ENCODE measurements at places on chromosomes 3 and 15.

- H3K27me3 ChIP-seq: no peaks in the 10 kb centered on the region
- H3K27ac ChIP-seq: no peak overlapping the region
- H3K4me3 ChIP-seq: no peak overlapping the region
- no peak for DNase-seq
- H3K36me3 ChIP-seq: no peaks in the 10 kb centered on the region
Observed at GRCh38 chr15:33150971-33151370, 43.5 kb downstream of the FMN1 start.

- no peaks in the 10 kb centered on the region for H3K36me3 ChIP-seq
- no peak for DNase-seq
- no peak overlapping the region for H3K27ac ChIP-seq
- H3K27me3 ChIP-seq: peaks cover 9% of the 10 kb centered on the region
Observed at GRCh38 chr15:67048281-67049279, 16.8 kb upstream of the SMAD3 start.

DNA sequence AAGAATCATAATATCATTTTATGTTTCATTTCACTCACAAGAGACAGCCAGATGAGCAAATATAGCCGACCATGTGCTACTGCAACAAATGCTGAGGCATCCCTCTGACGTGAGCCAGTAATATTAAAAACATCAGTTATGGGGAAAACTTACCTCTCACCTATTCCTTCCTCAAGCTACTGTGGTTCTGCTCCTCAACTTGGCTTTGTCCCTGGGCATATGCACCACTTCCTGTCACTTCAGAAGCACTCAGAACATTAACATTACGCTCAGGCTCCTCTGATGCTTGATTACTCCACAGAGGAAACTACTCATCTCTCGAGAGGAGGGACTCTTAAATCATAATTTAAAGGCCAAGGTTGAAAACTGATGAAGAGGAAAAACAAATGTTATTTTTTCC lies 457.0 kb upstream of the ALCAM start:
- H3K4me1 ChIP-seq: no peaks in the 10 kb centered on the region
- H3K27ac ChIP-seq: peak overlapping the region; percentile 47
- H3K4me3 ChIP-seq: no peak overlapping the region
- no peak for DNase-seq
- no peaks in the 10 kb centered on the region for H3K36me3 ChIP-seq
- no peaks in the 10 kb centered on the region for H3K27me3 ChIP-seq

DNA sequence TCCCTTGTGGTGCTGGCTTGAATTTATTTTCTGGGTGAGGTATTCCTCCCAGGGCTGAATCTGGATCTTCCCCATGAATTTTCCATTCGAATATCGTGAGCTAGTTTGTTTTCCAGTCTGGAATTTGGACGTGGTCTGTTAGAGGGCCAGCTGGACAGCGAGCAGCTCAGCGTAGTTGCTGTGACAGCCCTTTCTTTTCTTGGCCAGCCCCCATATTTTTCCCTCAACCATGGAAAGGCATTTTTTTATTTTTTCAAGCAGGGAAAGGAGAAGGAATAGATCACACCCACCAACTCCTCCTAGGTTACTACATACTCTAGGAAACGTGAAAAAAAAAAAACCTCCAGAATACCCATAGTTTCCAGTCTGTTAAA lies 152.0 kb downstream of the KLHL25 start:
- H3K27me3 ChIP-seq: no peaks in the 10 kb centered on the region
- no peak overlapping the region for H3K27ac ChIP-seq
- peaks cover 85% of the 10 kb centered on the region for H3K36me3 ChIP-seq

DNA sequence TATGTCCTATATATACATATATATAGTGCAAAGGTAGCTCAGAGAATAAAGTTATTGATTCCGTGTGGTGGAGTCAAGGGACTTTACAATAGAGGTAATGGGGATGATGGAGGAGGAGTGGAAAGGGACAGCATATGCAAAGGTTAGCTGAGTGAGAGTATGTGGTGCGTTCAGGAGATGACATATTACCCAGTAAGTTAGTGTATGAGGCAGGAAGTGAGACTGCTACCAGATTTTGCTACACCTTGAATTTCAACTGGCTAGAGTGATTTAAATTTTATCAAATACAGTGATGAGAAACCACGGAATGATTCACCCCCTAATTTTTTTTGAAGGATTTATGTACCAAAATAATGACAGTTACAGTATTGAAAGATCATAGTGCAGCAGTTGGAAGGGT lies 2.8 kb downstream of the ACTL6A start:
- no peak overlapping the region for H3K27ac ChIP-seq
- no peak overlapping the region for H3K4me3 ChIP-seq
- DNase-seq: no peak
- H3K4me1 ChIP-seq: no peaks in the 10 kb centered on the region

- no peak for DNase-seq
- no peaks in the 10 kb centered on the region for H3K36me3 ChIP-seq
- H3K27me3 ChIP-seq: no peaks in the 10 kb centered on the region
- no peak overlapping the region for H3K4me3 ChIP-seq
Observed at GRCh38 chr15:56640549-56640948, 92.8 kb downstream of the ZNF280D start.

GRCh38 chr3:99551520-99551919 lies 86.9 kb upstream of the COL8A1 start:
- no peaks in the 10 kb centered on the region for H3K4me1 ChIP-seq
- H3K27ac ChIP-seq: no peak overlapping the region
- DNase-seq: no peak
- no peaks in the 10 kb centered on the region for H3K36me3 ChIP-seq
- no peaks in the 10 kb centered on the region for H3K27me3 ChIP-seq
- no peak overlapping the region for H3K4me3 ChIP-seq

DNA sequence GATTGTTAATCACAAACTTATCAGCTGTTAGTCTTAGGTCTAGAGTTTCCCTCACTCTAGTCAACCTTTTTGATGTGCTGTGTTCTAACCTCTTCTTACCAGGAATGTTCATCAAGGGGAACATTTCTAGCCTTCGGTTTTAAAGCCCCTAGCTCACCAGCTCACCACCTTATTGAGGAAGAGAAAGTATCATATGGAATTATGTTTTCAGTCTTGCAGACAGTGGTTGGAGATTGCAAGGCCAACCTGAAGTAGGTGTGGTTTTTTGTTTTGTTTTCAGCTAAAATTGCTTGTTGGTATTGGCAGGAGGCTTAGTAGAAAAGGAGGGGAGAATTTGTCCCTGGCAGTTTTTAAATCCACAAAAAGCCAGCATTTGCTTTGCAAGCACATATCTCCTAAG lies 48.4 kb upstream of the CCDC80 start:
- H3K4me3 ChIP-seq: no peak overlapping the region
- H3K4me1 ChIP-seq: peaks cover 3% of the 10 kb centered on the region
- DNase-seq: no peak
- no peaks in the 10 kb centered on the region for H3K36me3 ChIP-seq
- peak overlapping the region; percentile 69 for H3K27ac ChIP-seq

DNA sequence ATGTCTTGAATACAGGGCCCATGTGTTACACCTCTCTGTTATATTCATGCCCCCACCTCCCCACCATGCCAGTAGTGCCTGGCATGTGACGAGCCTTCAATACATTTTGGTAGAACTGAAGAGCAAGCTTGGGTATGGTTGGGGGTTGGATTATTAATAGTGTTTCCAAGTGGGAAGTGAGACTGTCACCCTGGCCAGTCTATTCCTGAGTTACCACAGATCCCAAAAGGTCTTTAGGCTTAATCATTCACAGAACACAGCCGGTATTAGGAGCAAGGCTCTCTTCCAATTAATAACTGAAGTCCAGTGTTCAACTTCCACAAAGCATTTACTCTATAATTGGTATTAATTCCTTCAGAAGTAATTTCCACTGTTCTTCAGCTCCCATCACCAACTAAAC lies 231.9 kb upstream of the LRTM1 start:
- H3K4me1 ChIP-seq: no peaks in the 10 kb centered on the region
- H3K4me3 ChIP-seq: no peak overlapping the region
- H3K36me3 ChIP-seq: no peaks in the 10 kb centered on the region
- no peak overlapping the region for H3K27ac ChIP-seq

- H3K36me3 ChIP-seq: peaks cover 28% of the 10 kb centered on the region
- no peak overlapping the region for H3K4me3 ChIP-seq
- H3K27ac ChIP-seq: no peak overlapping the region
- H3K27me3 ChIP-seq: no peaks in the 10 kb centered on the region
- no peak for DNase-seq
Observed at GRCh38 chr3:37543666-37544065, 318.0 kb upstream of the CTDSPL start.

- no peaks in the 10 kb centered on the region for H3K4me1 ChIP-seq
- H3K27ac ChIP-seq: no peak overlapping the region
- H3K4me3 ChIP-seq: no peak overlapping the region
- no peak for DNase-seq
Observed at GRCh38 chr15:78660584-78660983, 19.6 kb upstream of the CHRNB4 start.

- no peak overlapping the region for H3K27ac ChIP-seq
- H3K27me3 ChIP-seq: no peaks in the 10 kb centered on the region
- no peak overlapping the region for H3K4me3 ChIP-seq
- H3K4me1 ChIP-seq: peaks cover 33% of the 10 kb centered on the region
- DNase-seq: no peak
Observed at GRCh38 chr3:16372362-16373292, 107.6 kb downstream of the OXNAD1 start.

GRCh38 chr3:157109267-157110141 lies 50.4 kb downstream of the CCNL1 start:
- no peaks in the 10 kb centered on the region for H3K27me3 ChIP-seq
- no peak overlapping the region for H3K4me3 ChIP-seq
- peak; percentile 87 for DNase-seq
- no peak overlapping the region for H3K27ac ChIP-seq
- H3K4me1 ChIP-seq: peaks cover 13% of the 10 kb centered on the region

- H3K27ac ChIP-seq: no peak overlapping the region
- DNase-seq: no peak
- no peaks in the 10 kb centered on the region for H3K4me1 ChIP-seq
- H3K27me3 ChIP-seq: no peaks in the 10 kb centered on the region
- no peak overlapping the region for H3K4me3 ChIP-seq
- no peaks in the 10 kb centered on the region for H3K36me3 ChIP-seq
Observed at GRCh38 chr3:169215461-169216352, 447.8 kb downstream of the MECOM start.

DNA sequence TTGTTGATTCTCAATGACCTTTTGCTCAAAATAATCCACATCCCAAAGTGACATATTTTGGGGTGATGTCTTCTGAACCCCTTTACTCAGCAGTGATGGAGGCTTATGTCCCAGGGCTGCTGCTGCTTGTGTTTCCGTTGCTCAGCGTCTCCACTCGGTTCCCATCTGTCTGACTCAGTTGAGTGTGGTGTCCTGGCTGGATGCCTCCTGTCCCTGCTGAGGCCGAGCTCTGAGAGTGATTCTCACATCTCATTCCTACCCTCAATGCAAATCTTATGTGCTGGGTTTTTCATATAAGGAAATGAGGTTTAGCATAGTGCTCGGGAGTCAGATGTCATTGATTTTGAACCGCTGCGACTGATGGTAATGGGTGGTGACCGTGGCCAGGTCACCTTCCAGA lies 247.4 kb downstream of the GABRG3 start:
- no peaks in the 10 kb centered on the region for H3K36me3 ChIP-seq
- no peaks in the 10 kb centered on the region for H3K4me1 ChIP-seq
- no peaks in the 10 kb centered on the region for H3K27me3 ChIP-seq
- no peak overlapping the region for H3K27ac ChIP-seq
- DNase-seq: no peak

- no peaks in the 10 kb centered on the region for H3K4me1 ChIP-seq
- no peak for DNase-seq
- no peaks in the 10 kb centered on the region for H3K27me3 ChIP-seq
Observed at GRCh38 chr3:152325136-152325535, 56.4 kb downstream of the MBNL1 start.

GRCh38 chr3:69143612-69144011 lies 21.2 kb upstream of the LMOD3 start:
- no peak overlapping the region for H3K4me3 ChIP-seq
- H3K4me1 ChIP-seq: peaks cover 10% of the 10 kb centered on the region
- no peak for DNase-seq
- H3K36me3 ChIP-seq: no peaks in the 10 kb centered on the region
- peaks cover 37% of the 10 kb centered on the region for H3K27me3 ChIP-seq

DNA sequence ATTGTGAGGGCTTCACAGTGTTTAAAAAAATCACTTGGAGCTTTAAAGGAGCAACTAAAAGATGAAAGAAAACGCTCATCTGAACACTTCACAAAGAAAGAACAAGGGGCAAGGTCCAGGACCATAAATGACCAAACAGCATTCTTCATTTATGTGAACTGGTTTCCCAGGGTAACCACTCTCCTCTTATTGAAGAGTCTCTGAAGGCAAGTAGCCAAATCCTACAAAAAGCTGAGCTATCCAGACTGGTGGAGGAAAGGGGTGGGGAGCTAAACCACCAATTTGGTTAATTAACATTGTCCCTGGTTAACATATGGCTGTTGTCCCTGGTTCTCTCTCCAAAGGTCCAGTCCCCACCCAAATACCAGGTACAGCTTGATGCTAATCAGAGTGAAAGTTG lies 58.1 kb downstream of the OSBPL10 start:
- no peaks in the 10 kb centered on the region for H3K27me3 ChIP-seq
- DNase-seq: no peak
- H3K27ac ChIP-seq: peak overlapping the region; percentile 30
- peaks cover 5% of the 10 kb centered on the region for H3K4me1 ChIP-seq

- no peak overlapping the region for H3K27ac ChIP-seq
- no peaks in the 10 kb centered on the region for H3K27me3 ChIP-seq
- DNase-seq: no peak
Observed at GRCh38 chr3:107211608-107212007, 165.6 kb upstream of the CCDC54 start.

DNA sequence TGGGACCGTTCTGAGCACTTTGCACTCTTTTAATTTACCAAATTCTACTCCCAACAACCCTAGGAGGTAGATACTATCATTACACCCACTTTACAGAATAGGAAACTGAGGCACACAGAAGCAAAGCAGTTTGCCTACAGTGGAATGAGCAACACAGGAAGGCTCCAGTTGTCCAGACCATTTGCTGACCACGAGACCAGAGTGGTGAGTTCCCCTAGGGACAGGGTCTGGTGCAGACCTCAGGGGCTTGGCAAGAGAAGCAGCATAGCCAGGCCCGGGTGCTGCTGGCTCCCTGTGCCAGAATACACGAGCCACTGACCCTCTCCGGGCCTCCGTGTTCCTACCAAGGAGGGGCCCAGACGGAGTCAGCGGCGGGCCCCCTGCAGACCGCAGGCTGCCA lies 26.5 kb downstream of the PLXND1 start:
- H3K4me1 ChIP-seq: peaks cover 3% of the 10 kb centered on the region
- H3K4me3 ChIP-seq: no peak overlapping the region
- H3K36me3 ChIP-seq: no peaks in the 10 kb centered on the region
- no peaks in the 10 kb centered on the region for H3K27me3 ChIP-seq
- DNase-seq: no peak

- H3K27me3 ChIP-seq: no peaks in the 10 kb centered on the region
- DNase-seq: no peak
- no peaks in the 10 kb centered on the region for H3K4me1 ChIP-seq
- H3K27ac ChIP-seq: no peak overlapping the region
Observed at GRCh38 chr3:56613016-56613415, 56.0 kb downstream of the CCDC66 start.

GRCh38 chr3:115961380-115961779 lies 338.1 kb downstream of the GAP43 start:
- no peaks in the 10 kb centered on the region for H3K36me3 ChIP-seq
- H3K4me3 ChIP-seq: no peak overlapping the region
- no peak for DNase-seq

- peaks cover 9% of the 10 kb centered on the region for H3K4me1 ChIP-seq
- H3K36me3 ChIP-seq: no peaks in the 10 kb centered on the region
- no peak for DNase-seq
- H3K4me3 ChIP-seq: no peak overlapping the region
- no peak overlapping the region for H3K27ac ChIP-seq
- H3K27me3 ChIP-seq: no peaks in the 10 kb centered on the region
Observed at GRCh38 chr3:139447486-139447885, 28.8 kb downstream of the RBP2 start.

GRCh38 chr15:48696627-48697312 lies 51.3 kb upstream of the FBN1 start:
- DNase-seq: no peak
- H3K27ac ChIP-seq: no peak overlapping the region
- peaks cover 30% of the 10 kb centered on the region for H3K27me3 ChIP-seq
